ENCODE measurements at places on chromosomes 1 and 21.
A peak's percentile ranks its signal among the peaks of the same experiment; 100 is the strongest.

- no peak for DNase-seq
These were observed 196.0 kb downstream of the RPS6KC1 start for GRCh38 chr1:213247038-213247437.

- DNase-seq, result no peak
These were observed 20.5 kb downstream of the PLA2G4A start for GRCh38 chr1:186849271-186849671.

DNA sequence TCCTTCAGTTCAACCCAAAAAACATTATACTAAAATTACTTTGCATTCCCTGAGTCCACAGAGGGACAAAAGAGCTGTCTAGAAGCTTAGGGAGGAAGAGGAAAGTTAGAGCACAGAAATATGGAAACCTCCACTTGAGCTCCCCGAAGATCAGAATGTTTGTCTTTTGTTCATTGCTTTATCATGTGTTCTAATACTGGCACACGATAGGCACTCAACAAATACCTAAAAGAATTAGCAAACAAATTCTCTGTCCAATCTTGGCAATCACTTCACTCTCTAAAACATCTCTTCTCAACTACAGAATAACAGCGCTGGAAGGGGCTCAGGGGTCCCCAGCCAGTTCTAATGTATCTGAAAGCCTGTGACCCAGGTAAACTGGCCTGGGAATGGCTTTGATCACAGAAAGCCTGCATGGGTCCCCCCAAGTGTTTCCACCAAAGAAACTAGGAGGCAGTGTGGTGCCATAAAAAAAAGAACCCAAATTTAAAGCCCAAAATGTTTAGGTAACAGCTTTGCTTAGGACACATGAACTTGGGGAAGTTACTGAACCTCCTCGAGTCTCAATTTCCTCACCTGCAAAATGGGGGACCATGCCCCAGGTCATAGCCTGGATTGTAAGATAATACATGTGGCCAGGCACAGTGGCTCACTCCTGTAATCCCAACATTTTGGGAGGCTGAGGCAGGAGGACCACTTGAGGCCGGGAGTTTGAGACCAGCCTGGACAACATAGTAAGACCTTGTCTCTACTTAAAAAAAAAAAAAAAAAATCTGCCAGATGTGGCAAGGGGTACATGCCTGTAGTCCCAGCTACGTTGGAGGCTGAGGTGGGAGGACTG is 45.8 kb downstream of the SSBP3 start:
- DNase-seq, result no peak

- no peak for DNase-seq
These were observed 168.6 kb upstream of the CAMK1G start for GRCh38 chr1:209414803-209415329.

DNA sequence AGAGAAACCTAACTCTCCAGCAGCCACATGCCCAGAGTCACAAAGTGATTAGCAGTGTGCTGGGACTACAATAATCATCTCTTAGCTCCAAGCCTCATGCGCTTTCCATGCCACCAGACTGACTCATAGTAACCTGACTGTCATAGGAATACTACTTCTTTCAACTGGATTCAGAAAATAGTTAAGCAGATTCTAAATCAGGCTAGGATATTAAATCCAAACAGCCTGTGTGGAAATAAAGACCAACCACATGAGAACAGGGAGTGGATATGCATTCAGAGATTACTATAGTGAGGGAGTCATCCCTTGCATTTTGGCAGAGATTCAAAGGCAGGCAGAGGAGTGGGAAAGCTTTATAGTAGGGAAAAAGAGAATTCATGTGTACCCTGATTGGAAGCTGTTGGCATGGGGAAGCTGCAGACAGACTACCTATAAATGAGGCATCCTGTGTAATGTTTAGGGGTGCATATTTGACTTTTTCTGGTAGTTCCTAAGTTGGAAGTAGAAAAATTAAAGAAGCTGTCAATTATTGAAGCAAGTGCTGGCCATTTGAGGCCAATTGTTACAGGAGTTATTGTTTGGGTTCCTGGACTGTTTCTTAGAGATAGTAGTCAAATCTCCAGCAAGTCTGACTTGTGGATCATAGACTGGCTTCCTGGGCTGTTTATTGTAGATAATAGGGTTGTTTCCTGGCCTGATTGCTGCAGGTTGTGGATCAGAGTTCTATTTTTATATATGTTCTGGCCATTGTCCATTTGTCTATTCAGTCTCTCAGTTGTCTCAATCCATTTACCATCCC is 31.7 kb upstream of the DNAH14 start:
- no peak for DNase-seq

- DNase-seq, result no peak
These were observed 100.6 kb downstream of the KCND3 start for GRCh38 chr1:111888740-111889376.

GRCh38 chr1:109470245-109470644 is 3.9 kb downstream of the SYPL2 start:
- DNase-seq, result no peak

DNA sequence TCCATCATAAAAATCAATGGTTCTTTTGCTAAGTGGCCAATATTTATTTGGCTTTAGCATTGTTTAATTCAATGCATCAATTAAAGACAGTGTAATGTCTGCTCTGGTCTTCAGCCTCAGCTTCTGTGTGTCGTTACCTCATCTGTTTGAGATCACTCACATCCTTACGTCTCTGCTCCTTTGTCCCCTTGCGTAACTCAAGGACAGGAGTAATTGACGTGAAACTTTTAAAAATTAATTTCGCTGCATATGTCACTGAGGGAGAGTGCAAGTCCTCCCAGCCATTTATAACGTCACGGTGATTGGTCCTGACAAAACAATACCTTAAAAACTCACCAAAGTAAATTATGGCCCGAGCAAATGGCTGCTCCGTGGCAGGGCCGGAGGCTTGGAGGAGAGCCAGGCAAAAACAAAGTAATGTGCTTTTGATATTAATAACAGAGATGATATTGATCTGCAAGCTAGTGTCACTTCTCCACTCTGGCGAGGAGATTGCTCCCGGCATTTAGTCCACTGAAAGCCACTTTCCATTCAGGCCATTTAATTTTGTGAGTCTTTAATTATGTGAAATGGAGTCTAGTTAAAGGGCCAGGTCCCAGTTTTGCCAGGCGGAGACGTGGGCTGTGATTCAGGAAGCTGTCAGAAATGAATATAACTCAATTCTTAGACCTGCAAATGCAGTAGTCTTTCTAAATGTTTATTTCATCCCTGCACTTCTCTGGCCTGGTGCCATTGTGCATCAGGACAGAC is 150.9 kb upstream of the POU3F1 start:
- no peak for DNase-seq

GRCh38 chr1:46098027-46098712 is 34.3 kb downstream of the PIK3R3 start:
- no peak for DNase-seq

GRCh38 chr21:37865156-37865555 is 51.1 kb downstream of the KCNJ6 start:
- no peak for DNase-seq

- peak; percentile 33 for DNase-seq
These were observed 177.5 kb downstream of the ASTN1 start for GRCh38 chr1:176987016-176987415.

DNA sequence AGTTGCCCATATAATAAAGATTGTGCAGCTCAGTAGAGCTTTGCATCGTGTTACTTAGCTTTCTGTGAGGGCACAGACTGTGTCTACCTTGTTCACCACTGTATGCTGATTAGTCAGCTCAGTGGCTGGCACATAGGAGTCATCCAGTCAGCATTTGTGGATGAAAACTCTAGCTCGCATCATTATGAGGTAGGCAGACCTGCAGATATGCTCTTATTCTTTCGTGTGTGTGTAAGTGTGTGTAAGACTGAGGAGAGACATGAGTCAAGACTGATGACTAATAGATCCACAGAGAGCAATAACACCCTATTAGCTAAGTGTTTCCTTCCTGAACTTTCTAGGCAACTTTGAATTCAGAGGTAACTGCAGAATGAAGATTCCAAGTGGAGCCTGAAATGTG is 17.1 kb downstream of the TTF2 start:
- DNase-seq, result no peak

- DNase-seq, result no peak
These were observed 153.1 kb upstream of the FGGY start for GRCh38 chr1:59143811-59144210.

- no peak for DNase-seq
These were observed 25.8 kb upstream of the LSS start for GRCh38 chr21:46254208-46254975.

DNA sequence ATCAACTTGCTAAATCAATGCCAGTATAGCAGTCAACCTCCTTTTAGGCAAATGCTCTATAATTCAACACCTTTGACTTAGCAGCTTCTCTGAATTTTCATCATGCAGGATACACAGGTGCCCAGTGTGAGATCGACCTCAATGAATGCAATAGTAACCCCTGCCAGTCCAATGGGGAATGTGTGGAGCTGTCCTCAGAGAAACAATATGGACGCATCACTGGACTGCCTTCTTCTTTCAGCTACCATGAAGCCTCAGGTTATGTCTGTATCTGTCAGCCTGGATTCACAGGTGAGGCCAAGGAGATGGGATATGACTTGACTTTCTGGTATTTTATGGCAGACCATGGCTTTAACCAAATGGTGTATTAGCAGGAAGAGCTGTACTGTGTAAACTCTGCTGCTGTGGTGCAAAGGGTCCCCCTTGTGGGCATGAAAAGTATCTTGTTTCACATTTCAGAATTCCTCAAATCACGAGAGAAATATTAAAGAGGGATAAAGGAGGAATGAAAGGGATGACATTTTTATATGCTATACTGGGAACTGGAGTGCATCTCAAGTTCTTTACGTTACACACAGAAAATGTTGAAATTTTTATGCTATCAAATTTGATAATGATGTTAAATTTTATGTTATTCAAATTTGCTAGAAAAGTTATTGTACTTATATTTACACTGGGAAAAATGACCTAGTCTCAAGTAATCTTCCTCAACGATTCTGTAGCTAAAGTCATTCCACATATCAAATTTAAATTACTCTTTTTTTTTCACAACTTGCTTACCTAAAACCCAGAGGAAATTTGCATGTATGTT is 88.9 kb downstream of the CRB1 start:
- DNase-seq, result peak; percentile 14

GRCh38 chr1:202268817-202269216 is 72.9 kb downstream of the UBE2T start:
- DNase-seq, result no peak

- no peak for DNase-seq
These were observed 340.0 kb upstream of the DUSP10 start for GRCh38 chr1:222081859-222082258.

DNA sequence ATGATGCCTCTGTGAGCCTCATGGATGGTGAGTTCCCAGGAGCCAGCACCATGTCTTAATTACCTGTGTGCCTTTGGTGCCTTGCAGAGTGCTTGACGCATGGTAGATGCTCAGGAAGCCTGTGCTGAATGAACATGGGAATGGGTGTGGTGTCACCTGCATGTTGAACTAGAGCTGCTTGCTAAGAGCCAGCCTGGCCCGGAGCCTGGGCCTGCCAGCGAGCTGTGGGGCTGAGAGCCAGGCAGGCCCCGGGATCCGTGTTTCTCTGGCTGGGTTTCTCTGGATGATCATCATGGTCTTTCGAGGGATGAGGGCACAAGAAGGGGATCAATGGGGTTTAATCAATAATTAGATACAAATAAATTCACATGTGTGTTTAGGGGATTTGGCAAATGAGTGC is 6.7 kb upstream of the TEX35 start:
- DNase-seq, result no peak

GRCh38 chr1:31297277-31298247 is 730 bp downstream of the ZCCHC17 start:
- DNase-seq, result no peak

- peak; percentile 93 for DNase-seq
These were observed 46.9 kb upstream of the PRRC2C start for GRCh38 chr1:171438441-171438840.

- DNase-seq, result no peak
These were observed 48.1 kb downstream of the SMG7 start for GRCh38 chr1:183520379-183520778.

DNA sequence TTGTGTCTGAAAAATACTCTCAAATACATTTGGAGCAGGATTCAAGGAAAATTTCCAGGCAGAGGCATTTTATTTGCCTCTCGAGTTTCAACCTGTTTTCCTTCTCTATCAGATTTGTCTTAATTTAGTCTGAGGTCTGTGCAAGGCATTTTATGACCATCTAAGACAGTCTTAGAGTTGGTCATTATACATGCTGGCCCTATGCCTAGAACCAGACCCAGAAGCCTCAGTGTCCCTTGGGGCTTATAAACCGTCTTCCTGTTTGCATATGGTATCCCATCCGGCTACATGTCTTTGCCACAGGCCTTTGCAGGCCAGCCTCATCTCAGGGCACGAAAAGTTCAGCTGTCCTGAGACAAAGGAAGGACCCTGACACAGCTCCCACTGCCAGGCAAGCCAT is 346.1 kb downstream of the SIPA1L2 start:
- DNase-seq, result no peak

GRCh38 chr1:46342084-46342656 is 1.6 kb downstream of the NSUN4 start:
- no peak for DNase-seq

DNA sequence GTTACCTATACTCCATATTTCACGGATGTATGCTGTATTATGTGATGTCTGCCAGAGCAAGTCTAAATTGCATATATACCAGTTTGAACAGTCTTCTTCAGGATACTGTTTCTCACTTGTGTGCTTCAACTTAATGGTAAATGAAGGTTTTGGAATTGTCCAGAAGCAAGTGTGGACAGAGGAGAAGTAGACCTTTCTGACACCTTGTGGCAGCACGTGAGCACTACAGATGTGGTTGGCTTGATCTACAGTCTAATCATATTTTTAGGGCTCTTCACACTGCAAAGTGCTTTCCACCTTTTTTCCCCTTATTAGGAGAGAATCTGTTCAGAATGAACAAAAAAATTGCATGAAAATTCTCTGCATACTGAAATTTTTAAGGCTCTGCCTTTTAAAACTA is 10.9 kb downstream of the MORC3 start:
- peak; percentile 26 for DNase-seq

DNA sequence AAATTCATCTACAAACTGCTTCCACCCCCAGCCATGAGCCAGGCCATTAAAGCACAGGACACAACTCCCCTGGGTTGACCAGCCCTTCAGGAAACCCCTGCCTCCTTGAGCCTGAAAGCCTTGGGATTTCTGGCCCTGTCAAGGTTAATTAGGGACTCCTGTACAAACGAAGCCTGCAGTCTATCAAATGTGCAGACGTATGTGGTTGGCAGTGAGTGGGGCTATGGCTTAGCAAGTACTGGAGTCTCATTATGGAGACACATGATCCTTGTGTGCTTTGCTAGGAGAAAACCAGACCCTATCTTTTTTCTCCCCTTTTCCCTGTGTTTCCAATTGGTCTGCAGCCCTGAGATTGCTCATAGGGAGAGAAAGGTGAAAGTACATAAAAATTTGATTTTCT is 588.3 kb upstream of the USP24 start:
- no peak for DNase-seq

DNA sequence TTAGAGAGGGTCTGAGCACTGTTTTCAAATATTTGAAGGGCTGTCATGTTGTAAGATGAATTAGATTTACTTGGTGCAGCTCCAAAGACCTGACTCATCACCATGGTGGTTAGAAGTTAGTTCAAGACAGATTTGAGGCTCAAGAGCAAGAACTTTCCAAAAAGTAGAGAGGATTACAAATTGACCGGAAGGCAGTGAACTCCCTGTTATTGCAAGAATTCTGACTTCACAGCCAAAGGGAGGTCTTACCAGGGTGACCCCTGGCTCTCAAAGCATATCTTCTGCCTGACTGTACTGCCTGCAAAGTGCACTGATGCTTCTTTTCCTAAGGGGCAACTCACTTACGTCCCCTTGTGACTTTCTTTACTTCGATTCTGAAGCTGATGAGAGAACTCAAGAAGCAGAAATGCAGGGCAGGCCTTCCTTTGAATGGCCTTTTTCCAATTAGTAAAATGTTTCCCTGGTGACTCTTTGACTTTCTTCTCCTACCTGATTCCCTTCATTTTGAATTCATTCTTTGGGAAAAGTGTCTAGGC is 86.4 kb downstream of the NAV1 start:
- peak; percentile 88 for DNase-seq

Measured in muscle of back (tissue), 13 donors.